Suppressor macrophage (primary cell): ENCODE measurements at places on chromosomes 3 and 15.

DNA sequence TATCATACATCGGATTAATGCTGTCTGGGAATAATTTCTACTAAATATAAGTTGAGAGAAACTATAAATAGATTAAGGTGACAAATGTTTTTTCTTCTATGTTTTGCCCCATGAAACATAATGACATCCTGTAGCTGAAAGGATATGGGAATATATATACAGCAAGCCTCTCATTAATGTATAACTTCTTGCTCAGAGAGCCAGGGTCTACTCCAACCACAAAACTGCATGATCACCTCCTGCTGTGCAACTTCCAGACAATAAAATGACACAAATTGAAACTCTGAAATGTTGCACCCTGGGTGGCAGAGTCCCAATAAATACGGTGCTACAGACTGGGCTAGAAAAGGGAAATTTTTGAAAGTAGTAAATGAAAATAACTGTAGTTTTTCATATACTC is 571.9 kb upstream of the CBLB start:
- no peak for DNase-seq

DNA sequence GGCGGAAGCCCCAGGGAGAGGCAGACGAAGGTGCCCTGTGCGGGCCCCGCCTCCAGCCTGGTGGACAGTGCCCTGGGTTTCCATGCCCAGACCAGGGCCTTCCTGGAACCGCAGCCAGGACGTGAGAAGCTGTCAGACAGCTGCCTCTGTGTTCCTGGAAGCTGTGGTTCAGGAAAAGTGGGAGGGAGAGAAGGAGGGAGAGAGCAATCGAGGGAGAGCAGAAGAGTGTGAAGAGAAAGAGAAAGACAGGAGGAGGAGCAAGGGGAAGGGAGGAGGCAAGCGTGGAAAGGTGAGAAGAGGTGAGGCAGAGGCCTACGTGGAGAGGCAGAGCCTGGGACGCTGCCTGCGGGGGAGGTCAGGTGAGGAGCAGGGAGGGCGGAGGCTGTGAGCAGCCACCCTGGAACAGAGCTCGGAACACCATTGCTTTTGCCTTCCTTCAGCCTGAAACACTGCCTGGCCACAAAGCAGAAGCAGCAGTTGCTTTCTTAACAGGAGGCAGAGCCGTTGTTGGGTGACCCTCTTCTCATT is 18.6 kb downstream of the ZDHHC19 start:
- peak; percentile 68 for DNase-seq

- DNase-seq, result peak; percentile 92
Measured at GRCh38 chr3:157445857-157446256, 9.2 kb downstream of the PTX3 start.

GRCh38 chr3:178712247-178712646 is 176.0 kb downstream of the KCNMB2 start:
- DNase-seq, result no peak
